ENCODE measurements at places on chromosomes 7 and 10.

DNA sequence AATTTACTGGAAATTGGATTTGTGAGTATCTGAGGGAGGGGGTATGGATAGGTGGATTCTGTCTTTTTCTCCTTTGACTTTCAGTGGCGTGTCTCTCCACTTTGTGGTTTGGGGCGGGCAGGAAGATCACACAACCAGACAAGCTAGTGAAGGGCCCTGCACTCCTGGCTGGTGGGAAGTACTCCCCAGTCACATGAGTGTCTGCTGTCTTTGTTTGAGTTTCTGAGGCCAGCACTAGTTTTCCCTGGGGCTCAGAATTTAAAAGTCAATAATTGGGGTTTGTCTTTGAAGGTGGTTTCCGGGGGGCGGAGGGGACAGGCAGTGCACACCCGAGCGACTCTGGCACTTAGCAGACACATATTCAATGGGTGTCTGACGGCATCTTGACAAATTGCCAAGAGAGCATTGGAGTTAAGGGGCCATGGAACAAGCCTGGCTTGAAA is 120.1 kb downstream of the WDFY4 start:
- no peak for DNase-seq

GRCh38 chr7:30975256-30975899 is 11.6 kb downstream of the GHRHR start:
- DNase-seq, result no peak

DNA sequence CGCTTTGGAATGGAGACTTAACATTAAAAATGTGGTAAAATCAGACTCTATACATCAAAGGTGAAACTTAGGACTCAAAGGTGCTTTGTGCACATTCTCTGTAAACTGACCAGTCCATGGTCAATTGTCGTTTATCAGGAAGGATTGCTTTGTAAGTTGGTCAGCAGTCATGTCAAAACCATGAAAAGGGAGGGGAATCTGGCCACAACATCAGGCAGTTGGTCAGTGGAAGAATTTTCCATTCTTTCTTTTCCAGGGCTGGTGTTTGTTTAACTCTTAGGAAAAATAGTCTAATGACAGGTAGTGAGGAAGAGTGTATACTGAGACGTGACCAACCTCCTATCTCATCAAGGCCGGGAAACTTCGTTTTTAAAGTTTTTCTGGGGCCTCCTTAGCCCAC is 226.5 kb downstream of the ADK start:
- no peak for DNase-seq

GRCh38 chr10:58220769-58221451 is 46.8 kb downstream of the IPMK start:
- no peak for DNase-seq

- no peak for DNase-seq
These were observed 171.0 kb downstream of the SEM1 start for GRCh38 chr7:96538632-96539031.

- no peak for DNase-seq
These were observed 99.8 kb downstream of the JCAD start for GRCh38 chr10:29959586-29959985.

GRCh38 chr10:88114368-88114767 is 250.9 kb downstream of the PTEN start:
- DNase-seq, result no peak

GRCh38 chr7:30237271-30237695 is 47.1 kb upstream of the ZNRF2 start:
- no peak for DNase-seq

- no peak for DNase-seq
These were observed 421 bp downstream of the SMURF1 start for GRCh38 chr7:99143521-99143852.

GRCh38 chr10:132383751-132384196 is 13.2 kb upstream of the PWWP2B start:
- DNase-seq, result no peak

GRCh38 chr10:43156590-43157341 is 18.5 kb downstream of the CSGALNACT2 start:
- no peak for DNase-seq

- DNase-seq, result peak; percentile 18
These were observed 1.9 kb downstream of the INA start for GRCh38 chr10:103278862-103279298.

DNA sequence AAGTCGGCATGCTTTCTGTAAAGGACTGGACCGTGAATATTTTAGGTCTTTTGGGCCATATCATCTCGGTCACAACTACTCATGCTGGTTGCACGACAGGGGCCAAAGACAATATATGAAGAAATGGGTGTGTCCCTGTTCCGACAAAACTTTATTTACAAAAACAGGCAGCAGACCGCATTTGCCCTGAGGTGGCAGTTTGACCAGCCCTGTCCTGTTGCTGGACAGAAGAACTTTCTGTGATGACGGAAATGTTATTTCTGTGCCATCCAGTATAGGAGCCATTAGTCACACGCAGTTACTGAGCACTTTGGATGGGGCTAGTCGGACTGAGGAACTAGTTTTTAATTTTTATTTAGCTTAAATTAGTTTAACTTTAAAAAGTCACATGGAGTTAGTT is 112.8 kb upstream of the CARD11 start:
- no peak for DNase-seq

GRCh38 chr7:44375236-44375699 is 49.9 kb upstream of the CAMK2B start:
- no peak for DNase-seq

DNA sequence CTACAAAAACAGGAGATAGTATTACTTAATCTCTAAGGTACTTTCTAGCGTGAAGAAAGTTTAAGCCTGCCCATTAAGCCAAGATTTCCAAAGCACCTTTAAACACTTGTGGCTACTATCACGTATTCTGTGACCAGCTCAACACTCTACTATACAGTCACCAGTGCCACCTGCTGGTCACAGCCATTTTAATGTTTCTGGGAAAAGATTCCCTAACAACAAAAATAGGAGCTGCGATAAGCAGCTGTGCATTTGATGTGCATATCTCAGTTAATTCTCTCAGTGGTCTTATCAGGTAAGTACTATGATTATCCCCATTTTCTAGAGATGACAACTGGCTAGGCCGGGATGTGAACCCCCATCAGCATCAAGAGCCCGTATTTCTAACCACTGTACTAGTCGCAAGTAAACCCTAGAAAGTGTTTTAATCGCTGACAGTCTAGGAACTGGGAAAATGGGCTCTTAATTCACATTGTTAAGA is 860 bp downstream of the SEC31B start:
- no peak for DNase-seq

DNA sequence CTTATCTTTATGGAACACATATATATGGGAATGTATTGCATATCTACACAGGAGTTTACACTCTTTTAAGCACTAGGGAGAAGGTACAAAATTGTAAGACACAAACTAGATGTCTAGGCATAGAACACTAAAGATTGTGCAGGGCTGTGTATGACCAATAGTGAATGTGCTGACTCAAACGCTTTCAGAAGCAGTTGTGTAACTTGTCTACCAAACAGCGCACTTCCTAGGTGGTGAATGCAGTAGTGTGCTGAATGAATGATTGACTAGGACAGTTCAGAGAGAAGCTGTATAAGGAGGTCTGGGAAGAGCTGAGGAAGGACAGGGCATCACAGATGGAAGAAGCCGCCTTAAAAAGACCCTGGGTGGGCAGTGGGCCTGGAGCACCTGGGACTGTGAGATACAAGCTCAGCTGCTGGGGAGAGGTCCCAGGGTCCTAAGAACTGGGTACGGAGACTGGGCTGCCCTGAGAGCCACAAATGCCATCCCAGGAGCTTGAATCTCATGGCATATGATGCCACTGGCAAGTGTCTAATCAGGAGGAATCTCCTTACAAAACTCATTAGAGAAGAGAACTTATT is 14.2 kb downstream of the CLRN3 start:
- DNase-seq, result no peak

- DNase-seq, result no peak
These were observed 341.6 kb downstream of the ABCA13 start for GRCh38 chr7:48512892-48513291.
